Naive thymus-derived CD8-positive, alpha-beta T cell (primary cell): ENCODE measurements at places on chromosomes 13 and 19.

- no peak for DNase-seq
These were observed 964 bp downstream of the PCDH17 start for GRCh38 chr13:57632276-57633140.

DNA sequence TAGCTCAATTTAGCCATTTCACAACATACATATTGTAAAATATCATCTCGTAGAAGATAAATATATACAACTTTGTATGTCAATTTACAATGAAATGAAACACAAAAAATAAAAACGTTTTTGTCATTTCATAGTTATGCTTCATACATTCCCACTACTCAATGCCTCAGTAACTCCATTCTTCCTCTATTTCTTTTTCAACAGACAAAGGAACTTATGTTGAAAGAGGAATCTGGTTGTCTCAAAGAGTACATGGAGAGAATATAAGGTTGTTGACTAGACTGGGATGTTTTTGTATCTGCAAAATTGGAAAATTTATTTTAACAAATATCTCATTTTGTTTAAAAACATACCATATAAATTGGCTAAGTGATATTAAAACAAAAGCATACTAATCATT is 12.8 kb downstream of the KCTD12 start:
- no peak for DNase-seq

- DNase-seq, result no peak
These were observed 284.3 kb downstream of the LIG4 start for GRCh38 chr13:107931056-107931455.

DNA sequence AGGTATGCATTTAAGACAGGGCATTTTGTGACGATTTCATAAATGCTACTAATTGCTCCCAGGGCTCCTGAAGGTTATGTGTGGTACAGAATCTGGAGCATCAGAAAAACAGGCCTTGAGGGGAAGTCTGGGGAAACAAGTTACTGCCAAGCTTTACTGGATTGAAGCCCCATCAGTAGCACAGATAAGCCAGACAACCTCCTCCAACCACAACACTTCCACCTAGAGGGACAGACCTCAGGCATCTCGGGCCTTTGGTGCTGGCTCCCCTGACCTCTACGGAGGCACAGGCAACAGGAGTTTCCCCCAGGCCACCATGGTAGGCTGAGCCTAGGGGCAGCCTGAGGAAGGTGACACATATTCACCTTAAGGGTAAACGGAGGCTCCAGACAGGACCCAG is 54.1 kb downstream of the ABCC4 start:
- no peak for DNase-seq

GRCh38 chr19:35318679-35319448 is 10.1 kb upstream of the CD22 start:
- DNase-seq, result no peak

DNA sequence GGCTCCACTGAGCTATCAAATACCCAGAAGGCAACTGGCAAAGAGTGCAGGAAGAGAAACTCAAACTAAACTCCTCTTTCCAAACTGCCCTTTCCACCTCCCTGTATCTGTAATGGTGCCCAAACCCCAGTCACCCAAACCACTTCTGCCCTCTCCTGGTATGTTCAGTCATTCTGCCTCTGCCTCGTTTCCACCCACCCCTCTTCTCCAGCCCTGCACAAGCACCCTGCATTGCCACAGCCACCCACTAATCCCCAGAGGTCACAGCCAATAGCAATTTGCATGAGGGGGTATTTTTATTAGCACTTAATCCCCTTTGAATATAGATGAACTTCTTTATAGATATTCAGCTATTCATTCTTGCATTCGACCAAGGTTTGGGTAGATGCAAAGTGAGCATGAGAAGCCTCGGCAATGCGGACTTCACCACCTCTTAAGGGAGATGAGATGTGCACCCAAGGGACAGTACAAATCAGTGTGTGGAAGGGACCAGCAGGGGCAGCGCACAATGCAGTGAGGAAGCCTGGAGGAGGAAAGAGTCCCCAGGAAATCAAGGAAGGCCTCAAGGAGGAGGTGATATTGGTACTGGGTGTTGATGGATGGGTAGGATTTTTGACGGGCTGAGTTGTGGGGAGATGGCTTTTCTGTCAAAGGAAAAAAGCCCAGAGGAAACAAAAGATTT is 12.4 kb downstream of the TMEM272 start:
- DNase-seq, result peak; percentile 66

GRCh38 chr13:60627071-60627686 is 230.2 kb downstream of the TDRD3 start:
- no peak for DNase-seq

DNA sequence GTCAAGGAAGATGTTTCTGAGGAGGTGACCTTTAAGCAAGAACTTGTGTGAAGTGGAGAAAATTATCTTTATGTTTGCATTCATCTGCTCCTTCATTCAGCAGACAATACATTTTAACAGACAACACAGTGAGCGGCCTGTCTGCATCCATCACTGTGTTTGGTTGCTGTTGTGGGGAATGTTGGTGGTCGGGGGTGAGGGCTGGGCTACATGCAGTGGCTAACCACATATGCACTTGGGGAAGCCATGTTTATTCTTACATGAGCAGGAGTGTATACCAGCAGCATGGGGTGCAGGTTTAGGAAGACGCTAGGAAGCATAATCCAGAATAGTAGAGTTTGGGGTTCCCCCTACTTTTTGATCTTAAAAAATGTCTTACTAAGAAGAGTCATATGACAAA is 66.4 kb downstream of the DHRS12 start:
- no peak for DNase-seq

DNA sequence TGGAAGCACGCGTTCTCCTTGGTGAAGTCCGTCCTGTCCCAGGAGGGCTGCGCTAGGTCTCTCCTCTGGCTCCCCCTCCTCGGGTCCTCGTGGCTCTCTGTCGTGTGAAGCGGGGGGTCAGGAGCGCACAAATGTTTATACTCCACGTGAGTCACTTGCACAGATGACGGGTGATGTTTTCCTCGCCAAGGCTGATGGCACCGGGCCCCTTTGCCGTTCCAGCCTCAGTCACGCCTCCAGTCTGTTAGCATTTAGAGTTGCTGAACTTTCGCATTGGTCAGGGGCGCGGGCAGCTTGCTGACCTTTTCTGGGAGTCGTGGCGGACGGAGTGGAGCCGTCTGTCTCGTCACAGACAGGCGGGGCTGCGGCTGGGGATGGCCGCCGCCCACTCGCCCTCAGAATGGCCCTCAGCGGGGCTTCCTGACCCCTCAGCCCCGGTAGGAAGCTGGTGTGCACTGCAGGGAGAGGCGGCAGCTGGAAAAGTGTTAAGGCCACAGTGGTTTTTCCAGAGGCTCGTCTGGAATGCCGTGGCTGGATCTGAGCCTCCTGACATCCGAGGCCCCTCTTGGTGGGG is 13.7 kb downstream of the KLHL26 start:
- no peak for DNase-seq

DNA sequence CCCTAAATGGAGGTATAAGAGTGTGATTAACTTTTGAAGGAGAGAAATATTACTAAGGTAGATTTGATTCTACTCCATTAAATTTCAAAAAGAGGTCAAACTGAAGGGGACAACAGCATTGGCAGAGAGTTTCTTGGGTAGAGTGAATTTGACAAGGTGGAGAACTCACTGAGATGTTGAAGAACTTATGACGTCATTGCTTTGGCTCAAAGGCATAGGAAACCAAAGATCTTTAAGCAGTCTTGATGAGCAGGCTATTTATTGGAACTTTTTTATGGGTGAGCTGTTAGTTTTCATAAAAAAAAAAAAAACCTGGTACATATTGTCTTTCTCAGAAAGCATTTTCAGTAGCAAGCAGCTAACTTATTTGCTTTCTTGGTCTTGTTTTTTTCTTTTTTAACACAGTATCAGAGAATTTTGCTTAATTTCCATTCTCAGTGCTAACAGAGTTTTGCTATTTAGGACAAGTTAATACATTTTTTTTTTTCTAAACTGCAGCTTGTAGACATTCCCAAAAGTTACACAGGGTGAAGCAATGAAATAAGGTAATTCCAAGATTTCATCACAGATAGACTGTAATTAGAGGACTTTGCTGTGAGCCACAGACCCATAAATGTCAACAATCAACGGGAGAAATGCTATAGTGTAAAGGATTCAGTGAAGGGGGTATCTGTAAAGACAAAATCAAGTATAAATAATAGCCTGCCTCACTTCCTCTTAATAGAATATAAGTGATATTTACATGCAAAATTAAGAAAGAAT is 412.2 kb upstream of the KLHL1 start:
- DNase-seq, result no peak

- no peak for DNase-seq
These were observed 49.1 kb downstream of the CEBPG start for GRCh38 chr19:33422369-33423180.

DNA sequence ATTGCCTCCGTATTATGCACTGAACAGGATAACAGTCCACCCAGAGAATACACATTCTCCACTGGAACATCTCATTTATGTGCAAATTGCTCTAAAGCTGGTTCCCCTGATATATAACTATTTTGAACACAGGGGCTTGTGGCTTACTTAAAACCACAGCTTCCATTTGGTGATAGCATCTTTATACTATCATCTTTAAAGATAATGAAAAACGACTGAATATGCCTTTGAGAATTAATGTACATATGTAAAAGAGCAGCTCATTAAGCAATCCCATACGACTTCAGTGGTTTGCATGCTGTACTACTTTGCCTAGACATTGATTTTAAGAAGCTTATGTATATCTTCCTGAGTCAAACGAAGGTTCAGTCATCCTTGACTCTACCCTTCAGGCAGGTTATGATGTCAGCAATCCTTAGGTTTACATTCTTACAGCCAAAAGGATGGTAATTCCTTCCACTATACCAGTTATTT is 40.8 kb downstream of the BRD4 start:
- DNase-seq, result no peak

DNA sequence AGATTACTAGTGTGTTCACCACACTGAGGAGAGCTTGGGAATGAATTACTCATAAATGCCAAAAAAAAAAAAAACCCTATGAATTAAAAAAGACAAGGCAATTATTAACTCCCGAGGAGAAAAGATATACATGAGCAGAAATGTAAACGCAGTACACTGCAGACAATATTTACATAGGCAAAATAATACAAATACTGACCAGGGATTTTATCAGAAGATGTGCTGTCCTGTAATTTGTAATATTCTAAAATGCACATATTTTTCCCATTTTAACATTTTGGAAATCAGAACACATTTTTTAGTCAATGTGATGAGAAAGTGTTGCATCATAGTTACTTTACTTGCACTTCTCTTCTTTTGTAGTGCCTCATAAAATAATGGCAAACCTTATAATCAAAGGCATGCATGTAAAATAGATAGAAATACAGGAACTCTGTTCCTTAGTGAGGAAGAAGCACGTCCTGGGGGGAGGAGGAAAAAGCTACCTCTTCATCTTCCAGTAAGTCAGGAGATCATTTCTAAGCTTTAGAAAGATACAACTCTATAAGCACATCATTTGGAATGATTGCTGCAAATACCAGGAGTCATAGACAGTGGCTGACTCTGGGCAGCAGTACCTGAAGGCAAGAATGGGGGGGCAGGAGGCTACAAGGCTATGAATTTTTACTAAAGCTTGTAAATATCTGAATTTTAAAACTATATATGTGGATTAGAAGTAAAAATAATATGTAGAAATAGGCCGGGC is 46.3 kb upstream of the KATNAL1 start:
- no peak for DNase-seq

GRCh38 chr19:49403404-49404187 is 15.5 kb downstream of the KASH5 start:
- no peak for DNase-seq

DNA sequence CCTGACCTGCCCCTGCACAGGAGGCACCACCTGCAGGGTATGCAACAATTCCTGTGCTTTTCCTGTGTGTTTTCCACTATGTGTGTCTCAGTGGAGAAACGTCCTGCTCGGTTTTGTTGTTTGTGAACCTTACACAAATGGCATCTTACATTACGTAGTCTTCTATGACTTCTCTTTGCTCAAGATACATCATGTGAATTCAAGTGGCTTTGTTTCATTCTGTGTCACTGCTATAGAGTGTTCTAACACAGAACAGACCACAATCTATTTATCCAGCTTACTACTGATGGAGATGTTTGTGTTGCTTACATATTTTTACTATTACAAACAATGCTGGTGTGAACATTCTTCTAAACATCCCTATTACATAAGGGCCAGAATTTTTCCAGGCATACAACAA is 97.7 kb downstream of the ANKRD10 start:
- DNase-seq, result no peak

GRCh38 chr13:67118277-67118676 is 111.9 kb downstream of the PCDH9 start:
- no peak for DNase-seq

GRCh38 chr13:77511552-77511951 is 24.0 kb upstream of the SCEL start:
- DNase-seq, result no peak

- DNase-seq, result no peak
These were observed 87.3 kb downstream of the STK24 start for GRCh38 chr13:98489446-98490194.

DNA sequence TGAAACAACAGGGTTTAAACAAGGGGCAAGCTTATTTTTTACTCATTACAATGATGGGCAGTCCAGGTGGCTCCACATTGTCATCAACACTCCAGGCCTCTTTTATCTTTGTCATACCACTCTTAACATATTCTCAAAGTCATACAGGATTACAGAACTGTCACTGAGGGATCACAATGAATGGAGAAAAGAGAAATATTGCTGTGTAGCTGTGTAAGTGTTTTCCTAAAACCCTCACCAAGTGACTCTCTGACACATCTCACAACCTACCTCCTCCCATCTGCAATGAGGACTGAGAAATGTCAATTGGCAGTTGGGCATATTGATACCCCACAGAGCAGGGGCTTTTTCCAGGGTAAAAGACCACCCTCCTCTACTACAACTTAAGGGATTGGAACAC is 562.1 kb downstream of the TBC1D4 start:
- no peak for DNase-seq

- DNase-seq, result no peak
These were observed 32.6 kb downstream of the TFDP1 start for GRCh38 chr13:113616991-113617749.

DNA sequence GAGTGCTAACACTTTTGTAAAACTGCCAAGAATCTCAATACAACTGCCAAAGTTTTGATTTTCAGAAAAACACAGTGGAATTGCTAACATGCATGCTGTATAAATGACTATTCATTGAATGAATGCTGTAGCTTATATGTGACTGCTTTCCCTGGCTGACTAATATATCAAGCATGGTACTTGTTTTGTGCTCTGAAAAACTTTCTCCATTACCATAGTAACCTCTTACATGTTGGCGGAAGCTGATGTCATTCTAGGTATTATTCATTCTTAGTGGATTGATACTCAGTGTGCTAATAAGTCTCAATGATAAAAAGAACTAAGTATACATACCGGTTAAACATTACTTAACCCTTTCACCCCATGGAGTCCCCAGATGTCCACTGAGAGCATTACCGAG is 166.1 kb upstream of the MYO16 start:
- no peak for DNase-seq

DNA sequence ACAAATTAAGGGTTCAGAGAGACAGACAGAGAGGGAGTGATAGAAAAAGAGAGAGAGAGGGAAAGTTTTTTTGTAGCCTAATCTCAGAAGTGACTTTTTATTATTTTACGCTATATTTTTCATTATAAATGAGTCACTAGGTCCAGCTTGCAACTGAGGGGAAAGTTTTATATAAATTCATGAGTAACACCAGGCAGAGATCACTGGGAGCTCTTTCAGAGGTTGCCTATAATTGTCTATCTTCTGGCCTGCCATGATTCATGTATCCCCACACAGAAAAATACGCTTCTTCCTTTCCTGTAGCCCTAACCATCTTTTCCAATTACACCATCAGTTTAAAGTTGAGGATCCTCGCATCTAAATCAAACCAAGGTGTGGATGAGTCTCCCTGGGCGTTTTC is 467.9 kb downstream of the SLITRK1 start:
- DNase-seq, result no peak

- DNase-seq, result no peak
These were observed 194.3 kb downstream of the TEX29 start for GRCh38 chr13:111514610-111515306.
